ENCODE measurements at places on chromosomes 16 and 17.

DNA sequence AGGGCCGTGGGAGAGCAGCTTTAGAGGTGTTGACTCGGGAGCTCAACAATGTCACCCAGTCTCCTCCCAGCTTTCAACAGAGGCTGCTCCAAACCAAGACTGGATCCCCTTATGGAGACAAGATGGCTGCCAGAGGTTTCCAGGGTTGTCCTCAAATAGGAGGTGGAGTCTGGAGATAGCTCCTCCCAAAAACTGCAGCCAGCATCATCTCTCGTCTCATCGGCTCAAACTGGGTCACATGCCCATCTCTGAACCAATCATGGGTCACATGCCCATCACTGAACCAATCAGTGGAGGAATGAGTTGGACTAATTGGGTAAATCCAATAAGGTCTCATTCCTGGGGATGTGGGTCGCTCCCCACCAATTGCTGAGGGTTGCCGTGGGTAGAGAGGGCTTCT, 41.1 kb upstream of the C16orf82 start:
- DNase-seq: no peak

DNA sequence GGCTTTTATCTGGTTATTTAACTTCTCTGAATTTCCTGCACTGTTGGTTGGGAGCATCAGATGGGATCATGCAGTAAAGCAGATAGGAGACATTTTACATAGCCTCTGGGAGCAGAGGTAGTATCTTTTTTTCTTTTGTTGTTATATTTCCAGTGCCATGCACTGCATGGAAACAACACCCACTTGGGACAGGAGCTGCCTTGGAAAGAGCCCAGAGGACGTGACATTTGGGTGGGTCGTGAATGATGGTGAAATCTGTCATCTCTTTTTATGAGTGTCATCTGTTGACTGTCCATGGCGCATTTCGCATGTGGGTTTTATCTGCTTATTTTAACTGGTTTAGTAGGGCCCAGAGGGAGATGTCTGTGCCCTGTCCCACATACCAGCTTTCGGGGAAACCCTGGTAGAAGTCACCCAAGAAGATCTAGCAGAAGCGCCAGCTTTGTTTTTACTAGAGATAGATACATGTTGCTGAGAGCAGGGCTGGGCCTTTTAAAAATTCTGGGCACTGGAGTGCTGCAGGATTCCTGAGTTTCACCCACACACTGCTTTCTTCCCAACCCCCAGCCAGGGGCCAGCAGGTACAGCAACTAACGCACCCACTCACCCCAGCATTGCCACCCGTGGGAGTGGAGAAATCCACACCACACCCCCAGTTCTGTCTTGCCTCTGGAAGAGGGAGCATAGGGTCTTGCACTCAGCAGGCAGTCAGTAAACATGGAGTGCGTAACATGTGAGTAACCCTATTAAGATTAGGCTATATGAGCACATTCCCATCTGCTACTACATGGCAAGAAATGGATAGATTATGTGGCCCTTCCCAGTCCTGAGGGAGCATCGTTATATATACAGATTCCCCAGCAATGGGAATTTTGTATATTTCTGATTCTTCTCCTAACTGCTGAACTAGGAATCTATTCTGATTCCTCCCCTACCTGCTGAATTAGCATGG, 8.4 kb upstream of the TERF2 start:
- DNase-seq: no peak

DNA sequence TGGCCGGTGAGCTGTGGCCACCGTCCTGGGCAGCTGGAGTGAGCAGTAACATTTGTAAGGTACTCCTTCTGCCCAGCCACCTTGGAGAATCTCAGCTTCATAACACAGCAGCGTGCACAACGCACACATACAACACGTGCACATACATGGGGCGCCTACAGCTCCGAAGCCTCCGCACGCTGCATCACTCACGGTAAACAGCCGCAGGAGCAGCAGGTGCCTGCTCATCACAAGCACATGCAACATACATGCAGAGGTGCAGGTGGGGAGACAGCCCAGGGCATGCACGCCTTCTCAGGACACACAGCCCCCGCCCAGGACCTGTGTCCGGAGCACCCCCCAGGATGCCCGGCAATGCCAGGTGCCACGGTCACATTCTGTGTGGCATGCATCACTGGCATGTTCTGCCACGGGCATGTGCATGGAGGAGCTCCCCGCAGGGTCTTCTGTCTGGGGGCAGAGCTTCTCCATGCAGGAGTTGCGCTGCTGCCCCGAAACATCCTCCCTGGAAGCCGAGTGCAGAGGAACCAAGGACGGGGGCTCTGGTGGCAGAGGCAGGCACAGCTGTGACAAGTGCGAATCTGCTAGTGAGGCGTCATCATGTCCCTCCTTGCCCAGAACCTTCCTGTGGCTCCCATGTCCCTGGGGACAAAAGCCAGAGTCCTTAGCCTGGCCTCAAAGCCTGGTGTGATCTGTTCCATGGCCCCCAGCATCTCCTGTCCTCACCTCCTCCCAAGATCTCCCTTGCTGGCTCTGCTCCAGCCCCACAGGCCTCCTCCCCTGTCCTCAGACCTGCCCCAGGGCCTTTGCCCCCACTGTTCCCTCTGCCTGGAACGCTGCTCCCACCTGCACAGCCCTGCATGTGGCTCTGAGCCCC, 184.0 kb upstream of the GSE1 start:
- DNase-seq: no peak

GRCh38 chr16:12265108-12265507, 288.6 kb downstream of the SNX29 start:
- no peak for DNase-seq

DNA sequence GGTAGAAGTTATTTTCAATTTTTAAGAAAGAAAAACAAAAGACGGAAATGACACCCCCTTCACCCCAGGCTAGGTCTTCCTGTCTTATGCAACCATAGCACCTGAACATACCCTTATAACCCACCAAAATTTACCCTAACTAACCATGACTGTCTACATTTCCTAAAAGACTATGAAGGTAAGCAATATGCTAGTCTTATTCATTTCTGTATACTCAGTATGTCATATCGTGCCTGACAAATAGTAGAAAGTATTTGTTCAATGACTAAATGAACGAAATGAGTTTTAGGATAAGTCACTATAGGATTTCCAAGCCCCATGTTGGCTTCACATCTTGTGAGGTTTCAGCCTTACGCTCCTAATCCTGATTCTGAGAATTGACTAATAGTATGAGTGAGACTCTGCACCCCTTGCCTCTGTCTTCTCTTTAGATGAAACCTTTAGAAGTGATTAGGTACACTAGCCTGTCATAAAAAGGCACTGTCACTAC, 6.5 kb downstream of the ADAT1 start:
- no peak for DNase-seq

GRCh38 chr17:78235885-78236284, 4.5 kb downstream of the TMEM235 start:
- DNase-seq: no peak

Data from bone marrow (tissue), 2 donors.